ENCODE measurements at places on chromosomes 1 and 21.
A peak's percentile ranks its signal among the peaks of the same experiment; 100 is the strongest.

DNA sequence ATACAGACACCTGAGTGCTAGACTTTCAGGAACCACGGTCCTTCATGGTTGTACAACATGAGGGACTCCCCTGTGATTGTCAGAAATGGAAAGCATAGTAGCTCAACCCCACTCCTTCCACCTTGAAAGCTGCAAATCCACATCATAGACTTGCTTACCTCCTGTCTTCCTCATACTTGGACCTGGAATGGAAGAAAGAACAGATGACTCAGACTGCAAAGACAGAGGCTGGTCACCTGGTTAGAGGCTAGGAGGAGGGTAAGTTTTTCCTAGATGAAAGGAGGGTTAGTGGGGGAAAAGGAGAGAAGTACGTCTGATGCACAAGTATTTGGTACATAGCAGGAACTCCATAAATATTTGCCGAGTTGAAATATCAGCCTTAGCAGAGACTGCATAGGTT lies 37.2 kb downstream of the LRRC71 start:
- no peak for DNase-seq

- DNase-seq = no peak
Measured at GRCh38 chr1:49416758-49417157, 607.0 kb downstream of the AGBL4 start.

DNA sequence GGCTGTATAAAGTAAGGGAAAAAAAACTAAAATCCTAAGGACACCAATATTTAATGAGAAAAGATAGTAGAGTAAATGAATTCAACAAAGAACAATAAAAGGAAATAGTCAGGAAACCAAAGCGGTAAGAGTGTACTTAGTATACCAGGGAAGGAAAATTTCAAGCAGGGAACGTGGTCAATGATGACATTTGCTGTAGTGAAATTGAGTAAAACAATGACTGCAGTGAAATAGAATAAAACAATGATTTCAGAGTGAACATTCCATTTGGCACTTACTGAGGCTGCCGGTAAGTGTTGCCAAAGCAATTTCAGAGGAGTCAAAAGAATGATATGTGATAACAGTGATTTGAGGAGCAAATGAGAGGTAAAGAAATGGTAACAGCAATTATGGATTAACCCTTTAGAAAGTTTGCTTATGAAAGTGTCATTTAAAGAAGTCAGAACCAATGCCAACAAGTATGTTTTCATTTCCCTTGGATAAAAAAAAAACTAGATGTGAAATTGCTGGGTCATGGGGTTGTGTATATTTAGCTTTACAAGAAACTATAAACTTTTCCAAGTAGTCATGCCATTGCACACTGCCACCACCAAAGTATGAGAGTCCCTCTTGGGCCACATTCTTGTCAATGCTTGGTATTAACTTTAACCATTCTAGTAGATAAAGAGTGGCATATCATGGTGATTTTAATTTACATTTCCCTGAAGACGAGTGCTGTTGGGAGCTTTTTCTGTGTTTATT lies 50.5 kb downstream of the VCAM1 start:
- no peak for DNase-seq

GRCh38 chr1:212228076-212228475 lies 57.1 kb upstream of the PPP2R5A start:
- DNase-seq = no peak

GRCh38 chr1:53376742-53377437 lies 49.0 kb upstream of the LRP8 start:
- no peak for DNase-seq

DNA sequence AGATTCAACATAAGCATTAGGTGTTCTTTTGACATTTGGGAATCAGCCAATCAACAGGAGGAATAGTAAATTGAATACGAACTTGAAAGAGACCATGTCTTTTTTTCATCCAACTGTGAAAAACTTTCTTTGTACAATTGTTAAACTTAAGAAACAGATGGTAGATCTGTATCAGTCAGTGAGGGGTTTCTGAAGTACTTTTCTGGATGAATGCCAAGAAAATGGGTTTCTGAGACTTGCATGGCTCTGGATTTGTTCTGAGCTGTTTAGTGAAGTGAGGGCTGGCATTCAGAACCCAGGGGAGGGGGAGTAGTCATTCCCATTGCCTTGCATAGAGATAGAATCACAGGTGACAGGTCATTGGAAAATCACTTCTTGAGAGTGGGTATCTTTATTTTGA lies 37.4 kb downstream of the PTPRC start:
- no peak for DNase-seq

DNA sequence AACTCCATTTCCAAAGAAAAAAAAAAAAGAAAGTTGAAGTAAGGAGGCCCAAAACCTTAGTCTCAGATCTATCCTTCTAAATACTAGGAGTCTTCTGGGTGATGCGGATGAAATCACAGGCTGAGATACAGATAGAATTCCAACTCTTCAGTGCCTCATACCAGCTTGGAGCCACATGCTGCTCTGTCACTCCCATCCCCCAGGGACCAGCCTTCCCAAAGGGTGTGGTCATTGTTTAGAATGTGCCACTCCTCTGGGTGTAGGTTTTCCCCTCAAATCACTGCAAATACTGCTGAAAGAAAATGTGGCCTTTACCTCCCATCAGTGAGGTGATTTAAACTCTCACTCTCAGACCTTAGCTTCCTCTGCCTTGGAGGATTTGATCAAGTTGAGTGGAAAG lies 112.9 kb downstream of the CDC7 start:
- DNase-seq = no peak

- DNase-seq = no peak
Measured at GRCh38 chr1:200118779-200119505, 91.4 kb downstream of the NR5A2 start.

DNA sequence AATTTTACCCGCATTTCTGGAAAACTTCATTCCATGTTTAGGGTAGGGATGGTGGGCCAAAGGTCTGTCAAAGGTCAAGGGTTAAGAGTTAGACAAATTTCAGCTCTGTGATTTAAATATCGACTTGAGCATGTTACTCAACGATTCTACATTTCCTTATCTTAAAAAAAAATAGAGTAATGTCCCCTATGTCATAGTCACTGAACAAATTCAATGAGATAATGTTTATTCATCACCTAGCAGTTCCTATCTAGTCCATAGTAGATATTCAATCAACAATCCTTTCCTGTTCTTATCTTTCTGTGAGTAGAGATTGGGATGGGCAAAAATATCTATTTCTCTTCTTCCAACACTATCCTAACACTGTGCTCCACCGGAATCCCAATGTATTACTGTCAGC lies 1.1 kb upstream of the DYNLT5 start:
- DNase-seq = no peak

GRCh38 chr21:34357889-34358288 lies 5.9 kb upstream of the KCNE2 start:
- DNase-seq = no peak

DNA sequence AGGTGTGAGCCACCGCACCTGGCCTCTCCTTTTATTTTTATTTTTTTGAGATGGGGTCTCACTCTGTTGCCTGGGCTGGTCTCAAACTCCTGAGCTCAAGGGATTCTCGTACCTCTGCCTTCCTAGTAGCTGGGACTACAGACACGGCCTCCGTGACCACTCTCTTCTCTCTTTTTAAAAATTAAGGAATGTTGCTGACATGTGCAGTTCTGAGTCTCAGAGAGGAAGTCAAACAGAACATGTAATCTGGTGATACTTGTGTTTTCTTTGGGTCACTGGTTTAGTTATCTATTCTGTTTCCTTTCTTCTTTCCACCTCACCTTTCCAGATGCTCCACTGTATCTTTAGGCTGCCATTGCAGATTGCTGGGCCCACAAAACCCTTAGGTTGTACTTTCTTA lies 2.7 kb downstream of the WDTC1 start:
- DNase-seq = no peak

- no peak for DNase-seq
Measured at GRCh38 chr1:191641420-191642260, 516.6 kb upstream of the RGS18 start.

DNA sequence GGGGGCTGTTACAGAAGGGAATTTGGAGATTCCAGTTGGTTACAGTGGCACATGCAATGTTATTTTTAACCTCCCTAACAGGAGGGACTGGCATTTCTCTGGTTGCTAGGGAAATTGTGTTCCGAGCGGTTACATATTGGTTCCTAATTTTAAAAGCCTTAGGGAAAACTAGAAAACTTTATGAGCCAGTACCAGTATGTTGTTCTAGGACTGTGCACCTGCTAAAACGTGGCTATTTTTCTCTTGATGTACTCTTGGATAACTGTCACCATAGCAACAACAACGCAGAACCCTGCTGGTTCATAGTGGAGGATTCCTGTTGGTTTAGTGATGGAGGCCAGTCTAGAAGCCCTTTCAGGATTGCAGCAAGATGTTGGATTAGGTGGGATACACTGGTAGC lies 68.9 kb upstream of the PGBD5 start:
- DNase-seq = peak; percentile 60

DNA sequence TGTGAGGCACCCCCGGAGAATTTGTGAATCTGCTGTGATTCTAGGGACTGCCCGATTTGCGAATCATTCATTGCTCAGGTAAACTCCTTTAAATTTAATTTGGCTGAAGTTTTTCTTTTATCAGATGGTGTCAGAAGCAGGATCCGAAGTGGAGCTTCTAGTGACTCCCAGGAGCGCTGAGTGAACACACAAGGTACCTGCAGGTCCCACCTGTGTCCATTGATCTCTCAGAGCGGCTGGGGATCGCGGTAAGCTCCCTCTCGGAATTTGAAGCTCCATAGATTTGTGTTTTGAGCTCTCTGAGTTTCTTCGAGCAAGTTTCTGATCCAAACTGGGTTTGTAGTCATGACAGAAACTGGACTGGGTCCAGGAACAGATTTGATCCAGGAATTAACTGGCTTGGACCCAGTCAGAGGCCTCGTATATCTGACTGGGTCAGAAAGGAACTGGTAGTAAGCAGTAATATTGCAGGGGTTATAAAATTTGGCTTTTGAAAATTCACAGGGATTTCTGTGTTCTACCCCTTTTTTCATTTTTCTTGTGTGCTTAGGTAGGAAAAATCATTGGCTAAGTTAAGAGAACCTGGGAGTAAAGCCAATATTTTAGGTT lies 56.2 kb upstream of the EDEM3 start:
- no peak for DNase-seq

DNA sequence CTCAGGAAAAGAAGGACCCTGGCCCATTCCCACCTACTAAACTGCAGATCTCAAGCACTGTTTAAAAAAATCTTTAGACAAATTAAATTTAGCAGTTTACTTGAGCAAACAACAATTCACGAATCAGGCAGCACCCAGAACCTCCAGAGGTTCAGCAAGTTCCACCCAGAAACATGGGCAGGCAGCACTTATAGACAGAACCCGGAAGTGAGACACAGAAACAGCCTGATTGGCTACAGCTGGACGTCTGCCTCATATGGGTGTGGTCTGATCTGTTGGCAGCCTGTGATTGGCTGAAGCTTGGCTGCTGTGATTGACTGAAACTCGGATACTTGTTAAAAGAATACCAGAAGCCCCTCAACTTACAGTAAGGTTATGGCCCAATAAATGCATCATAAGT lies 34.7 kb upstream of the COL6A2 start:
- DNase-seq = no peak

GRCh38 chr1:74470251-74470650 lies 42.2 kb downstream of the LRRC53 start:
- no peak for DNase-seq

DNA sequence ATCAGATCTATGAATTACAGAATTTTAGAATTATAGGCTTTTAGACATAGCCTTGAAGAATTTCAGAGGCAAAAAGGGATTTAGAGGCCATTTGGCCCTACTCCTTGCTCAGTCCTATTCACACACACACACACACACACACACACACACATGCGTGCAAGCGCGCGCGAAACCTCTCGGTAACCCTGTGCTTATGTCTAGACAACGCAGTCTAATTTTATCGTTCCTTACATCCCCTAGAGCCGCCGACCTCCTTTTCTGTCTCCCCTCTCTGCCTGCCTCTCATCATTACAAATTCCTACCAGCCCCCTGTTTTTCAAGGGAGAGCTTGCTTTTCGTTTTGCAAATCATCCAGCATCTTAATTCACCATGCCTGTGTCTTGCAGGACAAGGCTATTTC lies 252.1 kb downstream of the FOXD2 start:
- DNase-seq = no peak

- DNase-seq = no peak
Measured at GRCh38 chr1:116775116-116775752, 21.0 kb downstream of the CD2 start.

DNA sequence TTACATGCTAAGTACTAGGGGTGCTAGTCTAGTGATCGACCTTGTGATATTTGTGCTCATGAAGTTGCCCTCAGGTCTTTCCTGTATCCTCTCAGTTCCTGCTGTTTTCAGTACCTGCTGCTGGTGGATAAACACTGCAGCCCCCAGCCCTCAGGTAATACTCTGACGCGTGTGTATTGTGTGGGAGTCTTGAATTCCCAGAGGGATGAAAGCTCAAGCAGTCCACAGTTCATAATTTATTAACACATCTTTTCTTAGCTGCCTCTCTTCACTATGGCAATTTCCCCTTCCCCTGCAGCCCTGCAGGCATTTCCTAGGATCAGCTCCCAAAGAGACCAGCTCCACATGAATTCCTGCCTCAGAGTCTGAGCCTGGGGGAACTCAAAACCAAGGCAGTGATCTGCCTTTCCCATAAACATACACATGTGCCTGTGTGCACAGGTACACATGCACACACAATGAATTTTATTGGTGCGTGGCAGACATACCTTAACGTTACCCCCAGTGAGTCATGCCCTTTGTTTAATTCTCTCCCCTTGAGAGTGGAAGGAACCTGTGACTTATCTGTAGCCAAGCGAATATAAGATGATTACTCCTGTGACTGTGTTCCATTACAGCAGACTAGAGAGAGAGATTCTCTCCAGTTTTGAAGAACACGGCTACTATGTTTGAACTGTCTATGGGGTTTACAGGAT lies 14.1 kb upstream of the HMGCS2 start:
- no peak for DNase-seq

- no peak for DNase-seq
Measured at GRCh38 chr21:33359446-33359845, 34.7 kb downstream of the IFNAR1 start.

GRCh38 chr1:3198371-3199271 lies 129.6 kb downstream of the PRDM16 start:
- no peak for DNase-seq
